ENCODE measurements at places on chromosomes 4 and X.
A peak's percentile ranks its signal among the peaks of the same experiment; 100 is the strongest.

DNA sequence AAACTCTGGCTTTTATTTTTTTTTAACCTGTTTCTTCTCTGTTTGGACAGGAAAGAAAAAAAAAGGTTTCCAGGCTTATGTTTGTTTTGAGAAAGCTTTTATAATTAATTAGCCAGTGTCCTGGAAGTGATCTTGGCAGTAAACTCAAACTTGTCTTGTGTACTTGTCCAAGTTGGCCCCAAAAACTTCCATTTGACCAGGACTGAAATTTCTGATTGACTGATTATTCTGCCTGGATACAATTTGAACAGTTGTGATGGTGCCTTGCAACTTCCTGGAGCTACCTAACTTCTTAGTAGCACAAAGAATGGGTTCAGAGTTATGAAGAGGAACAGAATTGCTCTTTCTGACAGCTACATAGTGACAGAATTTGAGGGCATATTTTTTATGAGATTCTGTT, 62.0 kb downstream of the SLC4A4 start:
- DNase-seq = no peak

DNA sequence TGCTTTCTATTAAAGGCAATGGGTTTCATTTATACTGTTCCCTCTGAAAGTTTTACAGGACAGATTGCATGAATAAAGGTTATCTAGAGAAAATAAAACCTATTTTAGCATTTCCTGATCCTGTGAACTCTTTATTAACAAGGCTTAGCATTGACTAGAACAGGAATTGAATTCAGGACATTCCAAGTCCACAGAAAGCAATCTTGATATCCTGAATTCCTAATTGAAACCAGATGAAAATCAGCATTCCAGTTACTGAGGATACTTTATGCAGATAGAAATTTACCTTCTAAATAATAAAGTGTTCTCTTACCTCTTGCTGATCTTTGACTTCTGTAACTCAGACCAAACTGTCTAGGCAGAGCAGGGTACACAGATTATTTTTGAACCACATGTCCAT, 151.4 kb downstream of the ZNF518B start:
- DNase-seq = no peak

- no peak for DNase-seq
These were observed 75.2 kb downstream of the SPRY1 start for GRCh38 chr4:123471655-123472369.

DNA sequence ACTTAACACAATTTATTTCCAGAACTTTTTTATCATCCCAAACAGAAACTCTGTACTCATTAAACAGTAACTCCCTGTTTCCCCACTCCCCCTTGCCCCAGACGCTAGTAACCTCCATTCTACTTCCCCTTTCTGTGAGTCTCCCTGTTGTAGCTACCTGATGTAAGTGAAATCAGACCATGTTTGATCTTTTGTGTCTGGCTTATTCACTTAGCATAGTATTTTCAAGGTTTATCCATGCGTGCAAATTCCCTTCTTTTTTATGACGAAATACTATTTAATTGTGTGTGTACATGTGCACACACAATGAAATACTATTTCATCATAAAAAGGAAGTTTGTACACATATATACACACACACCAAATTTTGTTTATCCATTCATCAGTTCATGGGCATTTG, 5.2 kb downstream of the PKD2 start:
- DNase-seq = no peak

DNA sequence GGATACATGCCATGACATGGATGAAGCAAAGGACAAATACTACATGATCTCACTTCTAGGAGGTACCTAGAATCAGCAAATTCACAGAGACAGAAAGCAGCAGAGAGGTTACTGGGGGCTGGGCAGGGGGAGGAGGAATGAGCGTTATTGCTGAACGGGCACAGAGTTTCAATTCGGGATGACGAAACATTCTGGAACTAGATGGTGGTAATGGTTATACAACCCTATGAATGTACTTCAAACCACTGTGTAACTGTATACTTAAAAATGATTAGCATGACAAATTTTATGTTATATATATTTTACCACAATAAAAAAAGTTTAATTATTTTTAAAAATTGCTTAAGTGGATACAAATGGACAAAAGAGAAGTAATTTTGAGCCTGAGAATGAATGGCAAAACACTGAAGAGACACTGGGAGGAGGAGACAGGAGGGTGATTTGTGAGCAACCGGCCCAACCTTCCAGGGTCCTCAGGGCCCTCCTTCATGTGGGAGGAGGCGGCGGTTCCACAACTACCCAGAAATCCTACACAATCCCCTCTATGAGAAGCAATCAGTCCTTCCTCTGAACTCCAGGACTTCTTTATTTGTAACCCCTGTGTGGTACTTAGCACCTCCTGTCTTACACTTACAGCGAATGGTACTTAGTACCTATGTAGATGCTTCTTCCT, 14.1 kb downstream of the ACSL1 start:
- no peak for DNase-seq

DNA sequence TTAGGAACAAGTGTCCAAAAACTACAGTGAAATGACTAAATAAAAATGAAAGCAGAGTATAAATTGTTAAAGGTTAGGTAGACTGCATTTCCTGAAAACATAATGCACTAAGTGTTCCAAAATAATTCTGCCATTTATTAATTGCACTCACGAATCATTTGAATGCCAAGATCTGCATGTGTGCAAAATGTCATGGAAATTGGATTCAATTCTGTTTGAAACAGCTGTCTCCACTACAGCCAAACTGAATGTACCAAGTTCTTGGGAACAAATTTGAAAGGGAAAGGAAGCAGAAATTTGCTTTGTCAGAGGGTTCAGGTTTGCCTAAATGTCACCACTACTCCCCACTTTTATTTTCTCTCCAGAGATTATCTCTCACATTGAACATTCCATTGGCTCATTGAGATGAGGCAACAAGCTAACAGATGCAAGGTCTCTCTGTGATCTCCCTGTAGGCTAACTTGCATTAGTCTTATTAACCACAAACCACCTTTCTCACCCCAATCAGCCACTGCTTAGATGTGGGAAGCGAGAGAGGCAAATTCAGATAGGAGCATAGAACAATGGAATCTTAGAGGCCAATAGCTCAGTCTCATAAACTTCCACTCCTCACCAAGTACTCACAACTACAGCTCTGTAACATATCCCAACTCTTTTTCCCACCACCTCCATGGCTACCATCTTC, 226.6 kb downstream of the KDR start:
- DNase-seq = no peak

GRCh38 chrX:17697191-17697590, 40.1 kb upstream of the SCML1 start:
- DNase-seq = no peak

DNA sequence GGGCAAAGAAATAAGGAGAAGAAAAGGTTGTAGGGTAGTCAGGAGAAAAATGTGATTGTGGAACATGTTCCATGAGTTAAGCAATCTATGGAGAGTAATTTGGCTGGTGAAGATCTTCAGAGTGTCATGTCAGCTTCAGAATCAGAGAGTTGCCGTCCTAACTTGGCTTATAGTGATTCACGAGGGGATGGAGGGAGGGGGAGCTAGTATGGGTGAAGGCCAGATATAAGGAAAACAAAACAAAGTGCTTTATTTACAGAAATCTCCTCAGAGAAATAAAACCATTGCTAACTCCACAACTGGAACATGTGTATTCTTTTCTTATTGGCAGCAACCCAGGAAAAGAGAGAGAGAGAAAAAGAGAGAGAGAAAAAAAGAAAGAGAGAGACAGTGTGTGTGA, 256.5 kb upstream of the NRK start:
- no peak for DNase-seq

DNA sequence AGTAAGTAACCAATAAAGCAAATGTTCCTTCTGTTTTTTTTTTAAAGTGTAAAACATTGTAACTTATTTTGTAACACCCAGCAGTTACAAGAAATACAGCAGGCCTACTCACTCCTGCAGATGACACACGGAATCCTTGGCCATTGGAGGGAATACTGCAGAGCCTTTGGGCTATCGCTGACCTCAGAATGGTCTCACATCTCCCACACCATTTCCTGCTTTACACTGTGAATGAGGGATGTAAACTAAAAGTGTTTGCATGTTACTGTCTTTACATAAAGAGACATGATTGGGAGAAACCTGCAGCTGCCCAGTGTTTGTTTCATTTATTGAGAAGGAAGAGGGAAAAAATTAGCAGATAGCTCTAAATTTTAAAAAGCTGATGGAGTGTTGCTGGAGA, 64.1 kb downstream of the USP46 start:
- no peak for DNase-seq

- DNase-seq = no peak
These were observed 270.6 kb downstream of the NR3C2 start for GRCh38 chr4:148171596-148171995.

- no peak for DNase-seq
These were observed 167.0 kb downstream of the AASDH start for GRCh38 chr4:56220261-56220660.

- DNase-seq = peak; percentile 46
These were observed at the start of gene ZIC3 for GRCh38 chrX:137565921-137566745. Gene ZIC3 (plus strand): TSS chrX:137566127. CDS start chrX:137566692, 565 bp downstream.

GRCh38 chrX:121975671-121976070, 928.3 kb downstream of the GLUD2 start:
- no peak for DNase-seq

Measured in NCI-H1417 treated with DMSO at 0.1 percent for 48 hours (cell line).